ENCODE measurements at places on chromosomes 3 and 15.
A peak's percentile ranks its signal among the peaks of the same experiment; 100 is the strongest.

GRCh38 chr15:85622221-85622831 is 172.4 kb downstream of the KLHL25 start:
- no peak for DNase-seq

DNA sequence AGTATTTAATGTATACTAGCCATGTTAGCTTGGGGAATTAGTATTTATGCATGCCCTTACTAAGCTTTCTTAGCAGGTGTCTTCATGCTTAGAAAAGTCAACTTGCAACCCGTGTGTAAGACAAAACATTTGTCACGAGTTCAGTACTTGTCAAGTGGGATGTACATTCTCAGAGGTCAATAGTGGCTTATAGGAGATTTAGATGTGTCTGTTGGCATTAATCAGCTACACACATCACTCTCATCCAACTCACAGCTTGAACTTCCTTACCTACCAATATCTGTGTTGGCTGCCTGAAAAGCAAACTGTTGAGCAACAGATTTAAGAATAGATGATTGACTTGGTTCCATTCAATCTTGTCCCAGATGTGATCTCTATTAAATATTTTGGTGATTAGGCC is 109.5 kb downstream of the ROBO2 start:
- no peak for DNase-seq

DNA sequence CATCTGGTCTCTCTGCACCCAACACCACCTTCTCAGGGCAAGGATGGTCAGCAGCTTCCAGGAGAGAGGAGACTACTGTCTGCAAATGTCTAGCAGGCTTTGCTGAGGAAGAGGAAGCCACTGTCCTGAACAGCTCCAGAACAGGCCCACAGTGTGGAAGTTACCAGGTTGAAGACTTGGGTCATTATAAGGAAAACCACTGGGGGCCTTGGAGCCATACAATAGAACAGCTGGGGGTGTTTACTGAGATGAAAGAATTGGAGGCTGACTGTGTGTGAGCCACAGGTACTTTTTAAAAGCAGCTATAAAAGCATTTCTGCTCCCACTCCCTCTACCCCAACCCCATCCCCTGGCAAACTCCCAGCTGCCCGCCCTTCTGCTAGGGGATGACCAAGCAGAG is 24.2 kb downstream of the SRGAP3 start:
- no peak for DNase-seq

DNA sequence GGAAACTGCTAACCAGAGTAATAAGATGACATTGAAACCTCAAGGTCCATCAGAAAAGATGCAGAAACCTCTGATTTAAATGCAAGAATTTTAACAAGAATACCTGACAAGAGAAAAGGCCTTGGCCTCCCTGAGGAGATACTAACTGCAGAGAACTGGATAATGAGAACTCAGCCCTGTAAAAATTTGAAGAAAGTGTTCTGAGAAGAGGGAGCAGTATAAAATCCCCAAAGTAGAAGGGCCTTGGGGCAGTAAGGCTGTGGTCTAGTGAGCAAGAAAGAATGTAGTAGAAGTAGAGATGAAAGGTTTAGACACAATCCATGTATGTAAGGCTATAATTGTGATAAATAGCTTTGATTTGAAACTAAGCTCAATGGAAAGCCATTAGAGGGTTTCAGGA is 394.1 kb downstream of the ZBBX start:
- DNase-seq = no peak

GRCh38 chr15:99305761-99306505 is 54.7 kb downstream of the LRRC28 start:
- peak; percentile 89 for DNase-seq

GRCh38 chr3:40043444-40043755 is 234.0 kb downstream of the MYRIP start:
- DNase-seq = no peak

DNA sequence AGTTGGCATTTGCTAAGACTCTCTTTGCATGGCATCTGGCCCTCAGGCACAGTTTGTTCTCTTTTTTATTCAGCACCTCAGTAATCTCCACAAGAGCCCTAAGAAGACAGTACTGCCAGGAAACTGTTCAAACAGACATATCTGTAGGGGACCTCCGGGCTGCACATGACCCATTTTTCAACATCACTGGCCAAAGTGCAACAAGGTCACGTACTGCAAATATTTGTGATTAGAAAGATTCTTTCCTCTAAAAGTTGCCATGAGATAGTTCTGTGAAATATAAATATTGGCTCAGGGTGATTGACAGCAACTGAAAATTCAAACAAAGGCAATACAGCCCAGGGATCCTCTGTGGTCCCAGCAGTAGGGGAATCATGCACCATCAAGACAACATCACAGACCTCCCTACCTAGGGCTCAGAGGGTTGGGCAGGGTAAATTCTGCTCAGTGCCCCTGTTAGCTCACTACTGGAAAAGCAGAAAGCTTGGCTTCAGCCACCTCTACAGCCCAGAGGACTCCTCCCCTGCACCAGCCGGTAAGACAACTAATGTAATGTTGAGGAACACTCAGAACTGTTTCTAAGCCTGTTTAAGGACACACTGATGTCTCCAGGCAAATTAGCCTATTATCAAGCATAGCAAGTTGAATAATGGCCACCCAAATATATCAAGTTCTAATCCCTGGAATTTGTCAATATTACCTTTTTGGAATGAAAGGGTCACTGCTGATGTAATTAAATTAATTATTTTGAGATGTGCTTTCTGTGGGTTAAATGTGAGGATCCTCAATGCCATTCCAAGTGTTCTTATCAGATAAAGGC is 117.4 kb upstream of the LPP start:
- DNase-seq = no peak

DNA sequence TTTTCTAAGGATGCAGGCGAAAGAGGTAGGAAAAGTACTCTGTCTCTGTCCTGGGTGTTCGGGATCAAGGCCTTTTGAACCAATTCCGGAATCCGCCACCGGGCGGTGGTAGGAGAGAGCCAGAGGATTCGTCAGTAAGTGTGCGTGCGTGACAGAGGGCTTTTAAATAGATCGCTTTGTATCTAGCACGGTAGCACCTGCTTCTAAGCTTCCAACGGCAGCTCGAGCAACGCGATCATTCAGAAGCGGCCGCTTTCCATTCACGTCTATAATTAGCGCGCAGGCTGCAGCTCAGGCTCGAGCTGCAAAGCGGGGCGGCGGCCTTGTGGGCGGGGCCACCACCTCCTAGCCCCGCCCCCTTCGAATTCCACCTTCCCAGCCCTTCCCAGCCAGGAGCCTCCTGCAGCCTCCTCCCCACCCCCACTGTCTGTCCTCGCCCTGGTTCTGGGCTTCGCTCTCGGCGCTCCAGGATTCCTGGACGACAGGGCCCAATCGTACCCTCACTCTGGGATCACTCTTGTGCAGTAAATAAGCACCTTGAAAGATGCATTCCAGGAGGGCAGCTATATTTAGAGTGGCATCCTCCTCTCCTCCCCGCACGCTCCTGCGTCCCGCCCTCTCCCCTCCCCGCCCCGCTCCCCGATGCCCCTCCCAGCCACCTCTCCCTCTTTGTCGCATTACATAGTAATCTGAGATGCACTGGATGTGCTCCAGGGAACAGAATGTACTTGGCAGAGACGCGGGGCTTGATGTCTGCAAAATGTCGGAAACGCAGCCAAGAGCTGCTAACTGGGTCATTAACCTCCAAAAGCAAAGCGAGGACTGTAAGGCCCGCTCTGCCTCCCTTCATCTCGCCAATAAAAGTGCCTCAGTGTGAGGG is 224.1 kb upstream of the TPRG1 start:
- DNase-seq = peak; percentile 98

- DNase-seq = no peak
These were observed 58.9 kb downstream of the CNOT10 start for GRCh38 chr3:32743934-32744333.

- no peak for DNase-seq
These were observed 51.6 kb downstream of the TRPM1 start for GRCh38 chr15:31049682-31050615.

DNA sequence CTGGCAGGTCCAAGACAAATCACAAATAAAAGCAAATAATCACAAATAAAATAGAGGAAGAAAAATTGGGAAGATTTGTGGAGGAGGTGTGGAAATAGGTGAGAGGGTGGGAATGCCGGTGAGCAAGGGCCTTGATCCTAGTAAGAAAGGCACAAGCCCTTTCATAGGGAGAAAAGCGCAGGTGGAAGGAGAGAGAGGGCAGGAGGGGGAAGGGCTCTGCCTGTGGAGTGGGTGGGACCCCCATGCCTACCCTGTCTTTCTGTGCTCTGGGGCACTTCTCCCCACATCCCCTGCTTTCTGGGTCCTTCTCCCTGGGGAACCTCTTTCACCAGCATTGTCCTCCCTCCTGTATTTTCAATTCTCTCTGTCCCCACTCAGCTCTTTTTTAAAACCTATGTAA is 711 bp upstream of the TGM5 start:
- no peak for DNase-seq

- no peak for DNase-seq
These were observed 980 bp downstream of the PARP9 start for GRCh38 chr3:122562923-122563716.

DNA sequence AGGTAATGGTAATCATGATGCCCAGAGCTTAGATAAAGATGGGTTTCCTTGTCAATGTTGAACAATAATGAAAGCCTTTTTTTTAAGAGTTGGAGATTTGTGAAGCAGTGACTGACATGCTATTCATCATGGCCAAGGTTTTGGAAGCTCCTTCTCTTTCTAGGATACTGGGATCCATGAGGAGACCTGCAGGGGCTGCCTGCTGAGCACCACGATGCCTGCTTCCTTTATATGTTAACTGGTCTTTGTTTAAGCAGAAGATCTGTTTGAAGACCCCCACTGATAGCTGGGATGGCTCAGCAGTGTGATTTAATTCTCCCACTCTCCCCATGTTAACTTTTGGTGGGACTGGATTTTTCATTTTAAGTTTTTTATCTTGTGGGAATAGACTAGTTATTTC is 15.8 kb downstream of the RBP1 start:
- DNase-seq = no peak

DNA sequence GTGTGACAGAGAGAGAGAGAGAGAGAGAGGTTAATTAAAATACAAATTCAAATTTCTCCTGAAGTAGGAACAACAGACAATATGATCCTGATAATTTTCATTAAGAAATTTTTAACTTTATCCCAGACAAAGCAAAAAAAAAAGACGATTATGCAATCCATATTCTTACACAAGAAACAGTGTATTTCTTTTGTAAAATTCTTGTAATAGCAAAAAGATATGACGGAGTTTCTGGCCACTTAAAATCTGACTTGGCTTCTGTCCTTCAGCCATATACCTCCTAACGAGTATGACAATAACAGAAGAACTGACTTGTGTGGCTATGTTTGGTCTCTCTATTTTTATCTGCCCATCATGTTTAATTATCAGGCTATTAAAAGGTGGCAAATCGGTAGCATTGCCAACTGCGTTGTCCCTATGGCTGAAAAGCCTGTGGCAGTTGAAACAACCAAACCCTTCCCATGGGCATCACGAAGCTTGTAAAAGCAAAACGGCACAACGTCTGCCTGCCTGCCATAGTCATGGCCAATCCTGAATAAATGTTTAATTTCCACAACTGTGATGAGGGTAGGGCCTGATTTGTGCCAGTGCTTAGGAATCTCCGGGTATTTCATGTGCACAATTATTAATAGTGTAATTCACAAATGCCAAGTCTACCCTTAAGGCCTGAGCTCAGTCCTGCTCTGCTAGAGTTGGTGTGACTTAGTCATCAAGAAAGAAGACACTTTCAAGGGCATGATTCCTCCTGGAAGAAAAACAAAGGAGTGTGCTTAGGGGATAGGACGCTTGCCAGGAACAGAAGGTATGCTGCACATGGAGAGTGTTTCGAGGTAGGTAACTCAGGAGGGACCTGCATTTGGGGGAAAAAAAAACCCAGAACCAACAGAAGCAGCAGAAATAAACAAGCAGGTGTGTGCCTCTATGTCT is 1090.2 kb downstream of the FHIT start:
- no peak for DNase-seq

- DNase-seq = no peak
These were observed 14.8 kb downstream of the THRB start for GRCh38 chr3:24479816-24480215.

GRCh38 chr3:140176526-140176925 is 241.5 kb downstream of the CLSTN2 start:
- DNase-seq = no peak

DNA sequence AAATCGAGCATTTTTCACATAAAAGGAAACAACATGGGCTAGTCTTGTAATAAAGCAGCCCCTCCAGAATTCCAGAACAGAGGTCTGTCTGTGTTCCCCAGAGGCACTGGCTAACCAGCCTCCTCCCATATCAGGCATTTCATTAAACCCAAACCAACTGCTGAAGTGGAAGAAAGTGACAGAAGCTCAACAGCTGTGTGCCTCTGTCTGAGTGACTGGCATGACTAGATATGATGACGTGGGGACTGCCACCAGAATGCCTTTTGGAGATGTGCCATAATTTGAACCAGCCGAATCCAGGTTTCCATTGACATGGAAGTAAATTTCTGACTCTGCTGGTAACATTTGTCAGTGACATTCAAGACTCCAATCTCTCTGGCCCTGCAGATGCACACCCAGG is 8.7 kb downstream of the LIMD1 start:
- no peak for DNase-seq

- DNase-seq = no peak
These were observed 48.8 kb downstream of the SENP7 start for GRCh38 chr3:101464235-101464634.

- no peak for DNase-seq
These were observed 33.4 kb upstream of the STRIT1 start for GRCh38 chr3:155326901-155327300.

DNA sequence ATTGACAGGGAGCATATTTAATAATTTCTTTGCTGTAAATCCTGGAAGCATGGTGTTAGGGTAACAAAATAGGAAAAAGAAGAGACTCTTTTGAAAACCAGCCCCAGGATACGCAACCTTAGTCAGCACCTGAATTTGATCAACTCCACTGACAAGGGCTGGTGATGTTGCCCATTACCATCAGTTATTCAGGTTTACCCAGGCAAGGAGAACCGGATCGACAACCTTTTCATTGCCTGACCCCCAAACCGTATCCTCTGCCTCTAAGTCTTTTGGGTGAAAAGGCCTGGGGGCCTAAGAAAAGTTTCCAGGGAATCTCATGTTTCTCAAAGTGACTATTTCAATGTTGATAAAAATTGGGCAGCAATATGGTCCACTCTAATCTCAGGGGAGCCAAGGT is 313.3 kb downstream of the KBTBD8 start:
- no peak for DNase-seq

- DNase-seq = peak; percentile 33
These were observed 76.3 kb upstream of the IQSEC1 start for GRCh38 chr3:13149330-13150108.

Measured in tibial artery (tissue), 4 donors.